CD4-positive, alpha-beta T cell treated with Interleukin-15 for 4 hours (primary cell): ENCODE measurements at places on chromosomes 6 and 20.

GRCh38 chr20:41746635-41747034, 128.5 kb upstream of the CHD6 start:
- DNase-seq = no peak

DNA sequence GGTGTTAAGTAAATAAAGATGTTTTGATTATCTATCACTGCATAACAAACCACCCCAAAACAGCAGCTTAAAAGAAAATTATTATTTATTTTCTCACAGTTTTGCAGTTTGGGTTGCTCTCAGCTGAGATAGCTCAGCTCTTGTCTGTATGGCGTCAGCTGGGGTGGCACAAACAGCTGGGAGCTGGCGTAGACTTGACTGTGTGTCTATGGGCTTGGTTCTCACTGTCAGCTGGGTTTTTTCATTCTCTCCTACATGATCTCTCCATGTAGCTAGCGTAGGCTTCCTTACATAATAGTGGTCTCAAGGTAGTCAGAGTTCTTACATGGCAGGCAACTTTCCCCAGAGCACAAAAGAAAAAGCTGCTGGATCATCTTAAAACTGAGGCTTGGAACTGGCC, 6.5 kb upstream of the TMEM74B start:
- DNase-seq = no peak

DNA sequence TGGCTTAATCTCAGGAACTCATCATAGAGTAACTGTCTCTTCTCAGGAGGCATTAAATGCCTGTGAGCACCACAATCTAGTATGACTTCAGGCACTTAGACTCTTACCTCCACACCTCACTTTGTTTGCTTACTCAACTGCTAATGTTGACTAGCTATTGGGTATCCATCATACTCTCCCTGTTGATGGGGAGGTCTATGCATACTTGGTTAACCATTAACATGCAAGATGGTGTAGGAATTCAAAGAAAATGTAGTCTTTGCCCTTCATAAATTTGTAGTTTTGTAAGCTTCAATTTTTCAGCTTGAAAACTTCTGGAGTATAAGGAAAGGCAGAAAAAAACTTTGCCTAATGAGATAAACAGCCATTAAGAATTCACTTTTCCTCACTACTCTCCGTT, 501.0 kb upstream of the MARCKS start:
- DNase-seq = no peak

- DNase-seq = no peak
Measured at GRCh38 chr6:73328790-73329189, 25.3 kb downstream of the DPPA5 start.

DNA sequence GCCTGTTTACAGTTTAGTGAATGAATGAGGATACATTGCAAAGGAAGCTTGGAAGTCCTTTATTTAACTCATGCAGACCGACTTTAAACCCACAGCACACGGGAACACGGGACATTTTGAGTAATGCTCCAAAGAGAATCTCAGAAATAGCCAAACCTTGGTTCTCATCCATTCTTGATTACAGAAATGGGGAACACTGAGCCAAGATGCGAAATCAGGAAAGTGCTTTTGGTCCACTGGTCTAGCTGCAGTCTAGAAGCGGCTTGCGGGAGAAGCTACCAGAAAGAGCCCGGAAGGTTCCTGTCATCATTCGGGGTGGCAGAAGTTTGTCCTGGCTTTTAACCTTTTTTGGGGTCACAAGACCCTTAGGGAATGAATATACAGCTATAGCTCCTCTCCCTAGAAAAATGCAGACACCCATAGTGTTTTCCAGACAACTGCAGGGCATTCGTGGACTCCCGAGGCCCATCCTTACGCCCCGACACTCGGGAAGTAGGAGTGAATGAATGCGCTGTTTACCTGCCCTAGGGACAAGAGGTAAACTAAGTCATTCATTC, 475 bp upstream of the TMEM181 start:
- DNase-seq = no peak

DNA sequence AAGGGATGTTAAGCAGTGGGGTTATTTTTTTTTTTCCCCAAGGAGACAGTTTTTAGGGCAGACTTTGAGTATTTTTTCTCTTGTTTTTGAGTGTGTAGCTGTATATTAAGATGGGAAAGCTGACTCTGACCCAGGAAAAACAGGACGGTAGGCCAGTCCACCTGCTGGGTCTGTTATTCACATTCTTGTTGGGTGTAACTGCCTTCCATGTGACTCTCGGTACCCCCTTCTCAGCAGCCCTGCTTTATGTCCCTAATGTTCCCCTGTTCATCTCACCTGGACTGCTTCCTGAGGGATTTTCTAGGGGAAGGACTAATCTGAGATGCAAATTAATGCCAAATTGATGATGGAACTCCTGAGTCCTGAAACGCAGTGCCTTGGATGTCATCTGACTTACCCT, 21.9 kb downstream of the FOXO3 start:
- DNase-seq = no peak

GRCh38 chr6:149254253-149254652, 63.3 kb upstream of the TAB2 start:
- DNase-seq = no peak

GRCh38 chr6:2140438-2141128, 104.8 kb downstream of the GMDS start:
- DNase-seq = no peak

GRCh38 chr20:42074944-42075343, 456.8 kb upstream of the CHD6 start:
- no peak for DNase-seq

GRCh38 chr6:122947355-122947754, 48.7 kb upstream of the CLVS2 start:
- DNase-seq = no peak

GRCh38 chr6:168037242-168037641, 39.8 kb downstream of the KIF25 start:
- no peak for DNase-seq

DNA sequence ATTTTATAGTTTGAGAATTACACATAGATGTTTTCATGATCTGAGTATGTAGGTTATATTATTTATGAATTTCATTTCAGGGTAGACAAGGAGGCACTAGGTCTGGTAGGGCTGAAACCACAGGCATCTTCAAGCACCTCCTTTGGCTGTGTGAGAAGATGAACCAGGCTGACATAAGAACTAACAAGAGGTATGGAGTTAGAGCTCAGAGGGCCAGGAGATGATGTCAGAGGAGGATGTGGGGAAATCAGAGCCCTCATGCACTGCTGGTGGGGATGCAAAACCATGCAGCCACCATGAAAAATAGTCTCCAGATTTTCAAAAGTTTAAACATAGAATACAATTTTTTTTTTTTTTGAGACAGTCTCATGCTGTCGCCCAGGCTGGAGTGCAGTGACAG, 13.6 kb upstream of the RIPOR3 start:
- DNase-seq = no peak

GRCh38 chr6:36269834-36270705, at the start of gene PNPLA1:
PNPLA1 (plus strand) TSS chr6:36270060; CDS start chr6:36270460, 400 bp downstream.
- no peak for DNase-seq

DNA sequence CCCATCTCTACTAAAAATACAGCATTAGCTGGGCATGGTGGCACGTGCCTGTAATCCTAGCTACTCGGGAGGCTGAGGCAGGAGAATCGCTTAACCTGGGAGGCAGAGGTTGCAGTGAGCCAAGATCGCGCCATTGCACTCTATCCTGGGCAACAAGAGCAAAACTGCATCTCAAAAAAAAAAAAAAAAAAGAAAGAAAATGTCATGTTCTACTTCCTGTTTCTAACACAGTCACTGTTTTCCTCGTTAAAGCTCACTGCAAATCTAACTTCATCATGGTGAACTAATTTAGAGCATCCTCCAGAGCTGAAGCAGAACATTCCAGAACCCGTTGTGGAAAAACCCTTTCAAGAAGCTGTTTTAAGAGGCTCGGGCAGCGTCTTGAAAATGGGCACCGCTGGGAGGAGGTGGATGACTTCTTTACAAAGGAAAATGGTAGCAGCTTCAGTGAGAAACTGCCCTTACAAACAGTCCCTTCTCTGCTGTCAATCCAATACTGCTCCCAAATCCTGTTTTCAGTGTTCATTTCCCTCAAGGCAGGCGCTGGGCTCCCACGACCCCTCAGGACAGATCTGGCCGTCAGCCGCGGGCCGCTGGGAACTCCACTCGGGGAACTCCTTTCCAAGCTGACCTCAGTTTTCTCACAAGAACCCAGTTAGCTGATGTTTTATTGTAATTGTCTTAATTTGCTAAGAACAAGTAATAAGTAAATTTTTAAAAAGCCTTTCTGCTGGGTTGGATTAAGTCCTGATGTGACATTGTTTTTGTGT, 12.5 kb downstream of the CTSZ start:
- DNase-seq = no peak

DNA sequence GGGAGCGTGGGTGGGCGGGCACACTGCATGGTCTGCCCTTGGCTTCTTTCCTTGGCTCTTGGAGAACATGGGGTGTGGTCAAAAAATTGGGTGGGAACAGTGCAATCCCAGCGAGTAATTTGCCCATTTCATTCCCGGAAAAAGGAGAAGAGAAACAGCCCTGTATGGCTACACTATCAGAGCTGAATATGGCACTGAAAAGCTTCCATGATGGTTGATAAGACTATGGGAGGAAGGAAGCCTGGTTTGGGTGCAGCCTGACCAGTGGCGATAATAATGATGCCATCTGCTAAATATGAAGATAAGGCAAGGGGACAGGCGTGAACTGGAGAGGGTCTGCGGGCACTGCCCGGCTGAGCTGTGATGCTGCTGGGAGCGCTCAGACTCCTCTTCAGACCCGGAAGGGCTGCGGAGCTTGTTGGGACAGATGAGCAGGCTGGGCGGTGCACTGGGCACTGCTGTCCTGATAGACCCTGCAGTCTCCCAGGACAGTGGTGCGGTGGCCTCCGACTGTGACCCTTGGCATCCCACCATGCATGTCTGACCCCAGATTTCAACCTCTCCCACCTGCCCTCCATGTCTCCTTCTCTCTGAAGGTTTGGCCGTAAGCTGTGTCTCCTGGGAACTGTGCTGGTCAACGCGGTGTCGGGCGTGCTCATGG, 10.2 kb downstream of the SLC22A1 start:
- no peak for DNase-seq

DNA sequence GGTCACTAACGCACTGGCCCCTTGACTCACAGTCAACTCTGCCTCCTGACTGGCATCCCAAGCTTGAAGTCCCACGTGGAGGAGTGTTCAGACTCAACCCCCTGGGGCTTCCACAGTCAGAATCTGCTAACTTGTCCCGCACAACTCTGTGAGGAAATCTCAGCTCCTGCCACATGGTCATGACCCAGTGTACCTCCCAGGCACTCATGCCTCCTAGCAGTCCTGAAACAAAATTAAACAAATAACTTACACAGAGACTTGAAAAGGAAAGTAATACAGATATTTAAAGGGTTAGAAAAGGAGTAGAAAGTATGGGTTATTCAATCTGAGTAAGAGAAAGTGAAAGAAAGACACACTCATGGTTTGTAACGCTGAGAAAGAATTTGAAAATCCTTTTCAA, 134.9 kb downstream of the GMDS start:
- DNase-seq = no peak

DNA sequence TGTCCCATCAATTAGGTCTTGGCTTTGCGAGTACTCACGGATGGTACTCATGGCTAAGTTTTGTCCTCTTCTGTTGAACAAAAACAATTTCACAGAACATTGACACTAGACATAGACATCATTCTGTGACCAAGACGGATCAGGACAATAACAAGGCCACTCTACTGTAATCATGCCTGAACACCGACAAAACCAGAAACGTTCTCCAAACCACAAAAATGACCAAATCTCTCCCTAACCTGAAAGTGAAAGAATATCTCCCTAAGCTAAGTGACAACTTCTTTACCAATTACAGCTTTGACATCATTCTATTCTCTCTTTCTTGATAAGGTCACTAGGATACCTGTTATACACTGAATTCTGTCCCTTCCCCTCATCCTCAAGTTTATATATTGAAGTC, 40.0 kb upstream of the SLC2A12 start:
- DNase-seq = no peak

DNA sequence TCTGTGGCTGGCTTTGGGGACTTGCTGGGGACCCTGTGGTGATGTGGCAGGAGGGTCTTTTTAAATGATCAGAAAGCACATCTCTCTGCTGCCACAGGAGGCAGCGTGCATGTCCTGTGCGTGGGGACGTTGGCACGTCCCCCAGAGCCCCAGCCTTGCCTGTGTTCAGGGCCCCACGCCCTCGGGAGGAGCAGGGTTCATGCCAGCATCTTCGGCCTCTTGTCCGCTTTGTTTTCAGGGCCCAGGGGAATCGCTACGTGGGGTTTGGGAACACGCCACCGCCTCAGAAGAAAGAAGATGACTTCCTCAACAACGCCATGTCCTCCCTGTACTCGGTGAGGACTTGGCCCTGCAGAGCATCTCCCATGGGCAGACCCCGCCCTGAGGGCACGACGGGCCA, 6.0 kb downstream of the ARFGAP1 start:
- DNase-seq = no peak

- DNase-seq = no peak
Measured at GRCh38 chr6:41177287-41177686, 14.4 kb upstream of the TREM2 start.
